ENCODE measurements at places on chromosomes 16 and 17.

- no peak for DNase-seq
Observed at GRCh38 chr17:76239538-76240274, 587 bp downstream of the RNF157 start.

DNA sequence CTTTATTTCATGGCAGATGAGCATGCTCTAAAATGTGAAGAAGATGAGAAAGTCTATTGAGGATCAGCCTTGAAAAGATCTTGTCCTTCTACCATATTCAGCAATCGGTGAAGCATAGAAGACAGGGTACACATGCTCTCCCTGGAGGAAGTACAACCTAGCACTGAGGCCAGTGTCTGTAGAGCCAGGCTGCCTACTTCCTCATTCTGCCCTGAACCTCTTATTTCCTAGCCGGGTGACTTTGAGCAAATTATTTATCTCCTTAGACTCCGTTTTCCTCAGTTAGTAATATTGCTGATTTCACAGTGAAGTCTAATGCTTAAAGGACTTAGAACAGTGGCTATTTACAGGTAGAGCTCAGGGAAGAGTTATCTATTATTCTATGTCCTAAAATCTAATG is 58.4 kb downstream of the TMEM100 start:
- no peak for DNase-seq

- DNase-seq, result no peak
Observed at GRCh38 chr17:76539631-76540271, at the start of gene PRCD. Gene PRCD (plus strand): TSS chr17:76540044. CDS start chr17:76540142, 98 bp downstream.

GRCh38 chr17:83180264-83180995 is 101.0 kb downstream of the METRNL start:
- no peak for DNase-seq

- DNase-seq, result peak; percentile 62
Observed at GRCh38 chr16:85898521-85899442, at the start of gene IRF8. Gene IRF8 (plus strand): TSS chr16:85899162. CDS start chr16:85903016, 3,854 bp downstream.

DNA sequence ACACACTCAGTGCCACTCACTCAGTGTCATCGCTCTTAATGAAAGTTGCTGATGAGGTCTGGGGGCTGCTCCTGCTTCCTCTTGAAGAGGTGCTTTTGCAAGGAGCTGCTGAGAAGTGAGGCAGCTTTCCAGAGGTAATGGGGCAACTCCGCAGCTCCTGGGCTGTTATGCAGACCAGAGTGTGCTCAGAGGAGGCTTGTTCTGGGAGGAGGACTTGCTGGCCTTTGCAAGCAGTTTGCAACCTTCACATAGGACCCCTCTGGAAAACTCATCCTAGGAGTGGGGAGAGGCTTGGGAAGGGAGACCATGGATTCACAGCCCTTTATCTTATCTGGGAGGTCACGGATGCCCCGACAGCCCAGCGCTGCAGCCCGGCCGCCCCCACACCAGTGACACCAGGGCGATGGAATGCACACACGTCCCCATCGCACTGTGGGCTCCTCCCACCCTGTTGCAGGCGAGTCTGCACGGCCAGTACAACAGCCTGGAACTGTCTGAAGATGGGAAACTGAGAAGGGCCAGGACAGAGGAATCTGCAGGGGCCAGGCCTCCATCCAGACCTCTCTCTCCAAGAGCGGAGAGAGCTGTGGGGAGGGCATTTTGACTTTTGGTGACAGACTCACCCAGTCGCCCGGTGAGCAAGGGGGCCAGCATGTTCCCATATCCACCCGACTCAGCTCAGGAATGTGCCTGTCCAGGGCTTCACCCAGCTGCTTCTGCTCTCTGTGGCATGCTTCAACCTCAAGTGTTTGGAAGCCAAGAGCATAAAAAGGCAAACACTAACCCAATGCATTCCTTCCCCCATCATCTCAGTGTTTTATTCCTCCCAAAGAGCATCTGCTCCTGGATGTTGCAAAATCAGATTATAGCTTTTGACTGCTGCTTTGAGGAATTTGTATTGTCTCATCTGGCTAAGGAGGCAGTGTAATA is 78.6 kb upstream of the ZNF469 start:
- no peak for DNase-seq

- peak; percentile 74 for DNase-seq
Observed at GRCh38 chr17:38853292-38854219, at the start of gene RPL23. Gene RPL23 (minus strand): TSS chr17:38853721. CDS start chr17:38853710, 11 bp downstream.

DNA sequence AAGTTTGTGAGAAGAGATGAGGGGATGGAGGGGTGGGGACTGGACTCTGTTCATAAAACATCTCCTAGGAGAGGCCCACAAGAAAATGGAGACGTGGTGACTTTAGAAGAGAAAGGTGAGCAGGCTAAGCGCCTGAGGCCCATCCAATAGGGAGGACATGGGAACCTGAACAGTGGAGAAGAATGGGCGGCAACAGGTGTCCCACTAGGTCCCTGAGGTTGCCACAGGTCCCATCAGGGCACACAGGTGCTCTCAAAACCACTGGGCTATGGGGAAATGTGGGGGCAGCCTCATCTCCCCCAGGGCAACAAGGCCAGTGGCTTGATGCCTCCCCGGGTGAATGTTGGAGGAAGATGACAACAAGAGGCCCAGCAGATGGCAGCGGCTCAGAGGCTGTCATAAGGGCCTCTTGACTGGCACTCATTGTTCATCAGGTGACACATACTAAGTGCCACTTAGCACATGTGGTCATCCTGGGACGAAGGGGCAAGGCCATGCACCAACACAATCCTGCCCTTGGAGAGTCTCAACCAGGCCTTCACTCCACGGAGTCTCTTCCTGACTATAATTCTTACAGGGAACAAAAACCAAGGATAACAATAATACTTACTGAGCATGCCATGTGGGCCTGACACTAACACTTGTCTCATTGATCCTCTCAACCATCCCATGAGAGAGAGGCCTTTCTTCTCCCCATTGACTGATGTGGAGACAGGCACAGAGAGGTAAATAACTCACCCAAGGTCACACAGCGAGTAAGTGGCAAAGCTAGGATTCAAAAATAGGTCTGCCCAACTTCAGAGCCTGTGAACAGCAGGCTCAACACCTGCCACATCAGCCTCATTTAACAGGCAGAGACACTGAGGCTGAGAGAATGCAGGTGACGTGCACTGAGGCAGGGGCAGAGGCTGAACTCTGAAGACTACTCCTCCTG is 38.0 kb downstream of the CUEDC1 start:
- no peak for DNase-seq

DNA sequence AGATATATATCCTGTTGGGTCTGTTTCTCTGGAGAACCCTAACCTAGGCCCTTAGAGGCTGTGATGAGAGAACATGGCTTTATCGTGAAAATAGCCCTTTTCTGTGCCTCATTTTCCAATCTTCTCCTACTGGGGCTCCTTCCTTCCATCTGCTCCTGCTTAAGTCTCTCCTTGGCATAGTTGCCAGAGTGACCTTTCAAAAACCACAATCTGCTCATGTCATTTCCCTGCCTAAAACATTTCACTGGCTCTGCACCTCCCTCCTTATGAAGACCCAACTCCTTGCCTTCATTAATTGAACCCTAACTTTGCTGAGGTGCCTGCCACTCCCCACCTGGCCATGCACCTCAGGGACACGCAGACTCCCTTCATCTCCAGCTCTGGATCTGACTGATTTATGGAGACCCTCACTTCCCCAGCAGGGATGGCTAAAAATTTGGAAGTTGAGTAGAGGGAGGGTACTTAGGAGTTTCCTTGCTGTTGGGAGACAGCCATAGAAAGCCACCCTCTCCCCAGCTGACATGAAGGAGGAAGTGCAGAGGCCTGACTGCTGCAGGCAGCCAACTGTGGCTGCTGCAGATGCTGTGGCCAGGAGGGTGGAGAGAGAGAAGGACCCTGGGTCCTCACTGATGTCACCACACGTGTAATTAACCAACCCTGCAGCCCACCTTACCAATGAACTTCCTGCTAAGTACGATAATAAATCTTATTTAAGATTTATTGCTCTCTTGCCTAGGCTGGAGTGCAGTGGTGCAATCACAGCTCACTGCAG is 6.3 kb upstream of the GGA2 start:
- DNase-seq, result no peak

GRCh38 chr17:64042700-64043485 is 22.5 kb upstream of the ICAM2 start:
- DNase-seq, result no peak

DNA sequence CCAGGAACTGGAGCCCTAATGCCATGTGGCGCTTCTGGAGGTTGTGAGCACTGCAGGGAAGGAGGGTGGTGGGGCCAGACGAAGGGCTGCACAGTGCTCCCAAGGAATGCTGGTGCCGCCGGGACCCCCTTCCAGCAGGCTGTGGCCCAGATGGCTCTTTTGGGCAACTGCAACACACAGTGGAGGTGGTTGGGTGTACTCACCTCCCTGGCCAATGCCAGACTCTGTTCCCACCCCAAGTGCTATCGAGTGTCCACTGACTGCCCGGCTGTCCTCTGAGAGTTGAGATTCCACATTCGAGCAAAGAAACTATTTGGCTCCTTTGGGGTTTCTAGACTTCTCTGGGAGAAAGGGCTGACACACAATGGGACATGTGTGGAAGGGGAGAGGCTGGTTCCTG is 167.9 kb downstream of the RGS9 start:
- DNase-seq, result no peak

- no peak for DNase-seq
Observed at GRCh38 chr16:72926177-72927070, 121.5 kb downstream of the ZFHX3 start.

DNA sequence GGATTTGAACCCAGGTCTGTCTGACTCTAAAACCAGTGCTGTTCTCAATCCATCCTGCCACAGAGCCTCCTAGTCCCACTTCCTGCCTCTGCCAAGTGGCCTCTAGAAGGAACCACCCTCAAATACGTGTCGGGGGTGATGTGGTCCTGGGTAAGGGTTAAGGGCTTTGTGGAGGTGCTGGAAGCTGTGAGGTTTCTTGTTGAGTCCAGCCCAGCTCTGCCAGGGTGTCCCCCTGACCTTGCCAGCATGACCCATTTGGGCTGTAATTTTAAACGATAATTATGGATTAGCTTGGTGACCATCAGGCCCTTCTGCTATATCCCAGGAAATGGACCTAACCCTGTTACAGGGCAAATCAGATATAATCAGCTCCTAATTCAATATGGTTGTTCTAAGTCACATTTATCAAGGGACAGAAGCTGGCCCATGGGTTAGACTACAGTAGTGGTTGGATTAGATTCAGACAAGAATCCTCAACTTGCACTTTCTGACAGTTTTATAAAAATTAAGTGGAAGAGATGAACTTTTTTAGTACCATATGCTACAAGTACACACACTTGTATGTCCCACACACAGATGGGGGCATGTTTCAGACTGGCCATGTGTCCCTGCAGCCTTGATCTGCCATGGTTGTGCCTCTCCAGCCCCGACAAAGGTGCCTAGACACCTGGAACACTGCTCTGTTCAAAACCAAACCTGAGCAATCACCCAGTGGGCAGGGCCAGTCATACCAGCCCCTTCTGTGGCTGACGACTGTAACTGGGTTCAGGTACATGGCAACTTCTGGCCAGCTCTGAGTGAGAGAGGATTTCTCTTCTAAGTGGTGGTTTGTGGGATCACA is 48.0 kb downstream of the SMPD3 start:
- no peak for DNase-seq

DNA sequence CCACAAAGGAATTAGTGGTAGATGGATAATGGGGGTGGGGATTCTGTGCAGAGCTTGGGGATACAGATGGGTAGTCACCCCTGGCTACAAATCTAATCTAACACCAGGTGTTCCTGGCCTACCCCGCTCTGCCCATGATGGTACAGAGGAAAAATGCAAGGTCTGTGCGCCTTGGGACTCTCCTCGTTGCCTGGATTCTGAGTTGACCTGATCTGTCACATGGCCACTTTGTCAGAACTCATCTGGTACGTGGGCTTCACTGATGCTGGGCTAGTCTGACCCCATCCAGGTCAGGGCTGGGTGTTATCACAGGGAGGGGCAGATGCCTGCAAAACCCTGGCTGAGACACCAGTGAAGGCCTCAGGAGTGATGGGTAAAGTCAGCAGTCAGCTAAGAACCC is 5.2 kb downstream of the ZNF764 start:
- DNase-seq, result no peak
